ENCODE measurements at places on chromosomes 3 and 15.

- peak; percentile 52 for DNase-seq
Measured at GRCh38 chr3:115217678-115218451, 70.8 kb upstream of the ZBTB20 start.

GRCh38 chr15:70443486-70444273 lies 319.7 kb downstream of the UACA start:
- DNase-seq = no peak

DNA sequence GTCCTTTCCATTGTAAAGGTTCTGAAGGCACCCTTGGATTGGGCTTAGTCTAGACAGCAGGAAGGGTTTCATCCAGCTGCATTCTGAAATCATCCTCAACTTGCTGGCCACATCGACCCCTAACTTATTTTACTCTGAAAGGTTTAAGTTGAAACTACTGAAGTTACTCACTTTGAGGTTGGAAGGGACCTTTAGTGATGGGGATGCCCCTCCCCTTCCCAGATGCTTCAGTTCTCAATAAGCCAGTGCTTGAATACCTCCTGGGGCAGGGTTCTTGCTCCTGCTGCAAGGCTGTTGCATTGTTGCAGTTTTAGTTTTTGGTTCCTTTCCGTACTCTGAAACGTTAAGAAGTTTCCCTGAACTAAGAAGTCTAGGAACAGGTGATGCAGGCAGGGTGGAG lies 26.4 kb downstream of the FGD5 start:
- DNase-seq = no peak

GRCh38 chr15:58229297-58229768 lies 91.2 kb downstream of the AQP9 start:
- peak; percentile 24 for DNase-seq

GRCh38 chr3:166283840-166284239 lies 446.6 kb upstream of the BCHE start:
- peak; percentile 2 for DNase-seq

Data from GM03348 (cell line).